ENCODE measurements at places on chromosomes 16 and 17. TPM values are rescaled to one million over a fixed set of nuclear protein-coding genes. Genes with fewer than 3 reads are reported as not detected.

DNA sequence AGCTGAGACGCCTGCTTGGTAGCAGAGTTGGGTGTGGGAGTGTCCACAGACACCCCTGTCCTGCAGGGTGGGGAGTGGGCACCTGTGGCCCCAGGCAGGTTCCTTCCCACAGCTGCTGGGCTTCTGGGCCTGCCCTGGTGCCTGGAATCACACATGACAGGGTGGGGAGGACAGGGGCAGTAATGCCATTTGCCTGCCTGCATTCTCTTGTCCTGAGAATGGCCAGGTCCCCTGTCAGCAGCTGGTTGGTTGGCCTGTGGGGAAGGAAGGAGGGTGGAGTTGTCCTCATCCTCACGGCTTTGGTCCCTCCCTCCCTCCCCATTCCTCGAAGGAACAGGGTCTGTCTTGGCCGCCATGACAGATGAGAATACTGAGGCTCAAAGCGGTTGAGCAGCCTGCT lies 5.2 kb downstream of the PRSS53 start:
- no peak for DNase-seq

DNA sequence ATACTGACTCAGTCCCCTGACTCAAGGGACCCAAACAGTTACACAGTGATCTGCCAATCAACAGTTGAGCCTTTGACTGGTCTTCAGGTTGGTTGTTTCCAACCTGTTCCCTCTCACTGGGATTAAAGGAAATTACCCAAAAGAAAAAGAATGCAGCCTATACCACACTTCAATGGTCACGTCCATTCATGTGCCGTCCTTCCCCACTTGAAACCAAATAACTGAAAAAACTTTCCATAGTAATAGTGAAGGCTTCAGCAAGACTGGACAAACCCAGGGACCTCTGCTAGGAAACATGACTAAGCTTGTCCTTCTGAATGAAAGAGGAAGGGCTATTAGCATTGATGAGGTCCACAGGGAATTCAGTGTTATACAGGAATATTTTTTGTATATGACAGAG lies 30.6 kb downstream of the MRPS23 start:
- DNase-seq: no peak

Gene ANKRD40CL
- total RNA-seq: 0.27 TPM

Gene KRTAP4-9
- under 0.01 TPM for total RNA-seq

Gene CCL8
- not detected for total RNA-seq

Gene AIPL1
- not detected for total RNA-seq

Data from hematopoietic multipotent progenitor cell (in vitro differentiated cells).